ENCODE measurements at places on chromosomes 11 and 22.

DNA sequence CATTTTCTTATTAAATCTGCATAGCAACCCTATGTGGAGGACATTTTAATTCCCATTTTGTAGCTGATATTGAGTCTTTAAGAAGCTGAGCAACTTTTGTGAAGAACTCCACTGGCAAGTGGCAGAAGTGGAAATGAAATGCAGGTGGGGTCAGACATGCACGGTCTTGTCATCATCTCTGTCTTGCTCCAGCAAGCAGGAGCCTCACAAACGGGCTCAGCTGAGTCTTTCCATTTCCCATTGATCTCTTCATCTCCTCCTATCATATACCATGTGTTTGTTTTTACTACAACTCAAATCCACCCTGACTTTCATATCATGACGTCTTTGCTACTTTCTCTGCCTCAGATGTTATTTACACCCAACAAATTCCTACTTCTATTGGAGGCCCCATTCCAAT, 97.9 kb upstream of the TENM4 start:
- DNase-seq = no peak

DNA sequence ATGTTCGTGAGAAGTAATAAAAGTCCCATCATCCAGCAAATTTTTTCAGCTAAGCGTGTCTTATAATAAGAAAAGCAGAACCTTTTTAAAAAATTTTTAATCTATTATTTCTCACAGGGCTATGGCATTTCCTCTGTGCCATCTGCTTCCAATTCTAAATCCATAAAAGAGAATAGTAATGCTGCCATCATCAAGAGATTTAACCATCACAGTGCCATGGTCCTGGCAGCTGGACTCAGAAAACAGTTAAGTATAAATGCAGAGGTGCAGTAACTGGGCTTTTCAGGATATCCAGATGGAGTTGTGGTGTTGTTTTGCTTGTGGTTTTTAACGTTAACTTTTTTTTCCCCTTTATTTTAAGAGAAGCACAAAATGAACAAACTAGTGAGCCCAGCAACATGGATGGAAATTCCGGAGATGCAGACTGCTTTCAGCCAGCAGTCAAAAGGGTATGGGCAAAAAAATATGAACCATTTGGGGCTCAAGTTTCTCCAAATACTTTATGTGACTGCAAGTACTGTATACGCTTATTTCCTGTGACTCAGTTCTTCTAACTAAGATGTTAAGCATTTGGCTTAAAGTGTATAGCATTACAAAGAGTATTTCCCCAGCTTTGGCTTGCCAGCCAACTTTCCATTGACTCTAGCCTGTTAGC, 25.2 kb downstream of the GTF2H1 start:
- DNase-seq = no peak

GRCh38 chr11:93219440-93219839, 21.6 kb upstream of the SLC36A4 start:
- peak; percentile 22 for DNase-seq

GRCh38 chr11:27031754-27032153, 8.9 kb upstream of the BBOX1 start:
- no peak for DNase-seq

DNA sequence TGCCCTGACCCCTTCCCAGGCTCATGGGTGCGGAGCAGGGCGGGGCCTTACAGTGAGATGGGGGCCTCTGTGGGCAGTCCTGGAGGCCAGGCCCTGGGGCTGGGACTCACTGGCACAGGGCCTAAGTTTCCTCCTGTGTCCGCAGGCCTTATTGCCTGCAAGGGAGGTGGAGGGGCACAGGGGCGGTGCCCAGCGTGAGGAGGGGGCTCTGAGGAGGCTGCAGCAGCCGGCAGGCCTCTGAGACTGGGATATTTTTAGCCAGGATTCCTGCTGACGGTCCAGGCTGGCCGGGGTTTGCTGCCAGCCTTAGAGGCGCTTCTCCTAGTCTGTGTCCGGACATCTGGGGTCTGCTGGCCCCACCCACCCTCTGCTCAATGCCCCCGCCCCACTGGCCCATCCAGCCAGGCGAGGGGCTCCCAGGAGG, 5.7 kb upstream of the RTN4R start:
- no peak for DNase-seq

DNA sequence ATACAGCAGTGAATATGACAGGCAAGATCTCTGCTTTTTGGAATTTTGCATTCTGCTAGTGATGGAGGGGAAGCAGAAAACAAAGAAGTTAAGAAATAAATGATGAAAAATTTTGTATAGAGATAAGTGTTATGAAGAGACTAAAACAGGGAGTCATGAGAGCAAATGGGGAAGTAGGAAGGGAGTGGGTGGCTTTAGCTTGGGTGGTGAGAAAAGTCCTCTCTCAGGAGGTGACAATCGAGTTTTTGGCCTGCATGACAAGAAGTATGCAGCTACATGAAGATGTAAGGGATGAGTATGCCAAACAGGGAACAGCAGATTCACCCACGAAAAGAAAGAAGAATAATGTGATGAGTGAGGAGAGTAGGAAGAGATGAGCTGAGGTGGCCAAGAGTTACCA, 80.7 kb upstream of the MPPED2 start:
- DNase-seq = no peak

GRCh38 chr11:70913715-70914231, 338.6 kb downstream of the SHANK2 start:
- peak; percentile 97 for DNase-seq

DNA sequence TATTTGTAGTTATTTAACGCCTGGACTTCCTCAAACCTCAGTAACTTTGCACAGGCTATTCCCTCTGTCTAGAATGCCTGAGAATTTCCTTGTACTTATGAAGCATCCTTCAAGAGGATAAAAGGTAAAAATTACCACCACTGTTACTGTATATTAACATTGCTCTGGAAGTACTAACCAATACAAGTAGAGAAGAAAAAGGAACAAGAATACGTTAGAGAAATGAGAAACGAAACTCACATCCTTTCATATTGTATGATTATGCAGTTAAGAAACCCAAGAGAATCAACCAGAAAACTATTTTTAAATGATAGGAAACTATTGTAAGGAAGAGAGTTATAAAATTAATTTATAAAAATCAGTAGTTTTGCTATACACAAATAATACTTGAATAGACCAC, 48.2 kb upstream of the OR5P2 start:
- no peak for DNase-seq

GRCh38 chr22:36425977-36426523, 38.3 kb upstream of the MYH9 start:
- peak; percentile 60 for DNase-seq

DNA sequence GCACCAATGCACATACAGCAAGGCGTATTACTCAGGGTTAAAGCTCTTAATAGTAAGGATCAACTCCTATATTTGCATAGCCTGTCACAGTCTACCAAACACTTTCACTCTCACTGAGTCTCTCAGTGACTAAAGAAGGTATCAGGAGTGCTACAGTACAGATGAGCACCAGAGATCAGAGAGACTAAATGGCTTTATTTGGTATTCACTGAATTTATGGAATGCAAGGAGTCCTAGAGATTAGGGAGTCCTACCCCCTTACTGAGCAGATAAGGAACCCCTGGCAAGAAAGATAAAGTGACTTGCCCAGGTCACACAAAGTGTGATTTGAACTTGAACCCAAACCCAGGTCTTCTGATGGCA, 396.4 kb upstream of the CCDC90B start:
- no peak for DNase-seq

- DNase-seq = peak; percentile 27
Measured at GRCh38 chr11:1129611-1130160, 28.1 kb upstream of the MUC5AC start.

GRCh38 chr11:75667831-75668450, 897 bp downstream of the MAP6 start:
- peak; percentile 88 for DNase-seq

DNA sequence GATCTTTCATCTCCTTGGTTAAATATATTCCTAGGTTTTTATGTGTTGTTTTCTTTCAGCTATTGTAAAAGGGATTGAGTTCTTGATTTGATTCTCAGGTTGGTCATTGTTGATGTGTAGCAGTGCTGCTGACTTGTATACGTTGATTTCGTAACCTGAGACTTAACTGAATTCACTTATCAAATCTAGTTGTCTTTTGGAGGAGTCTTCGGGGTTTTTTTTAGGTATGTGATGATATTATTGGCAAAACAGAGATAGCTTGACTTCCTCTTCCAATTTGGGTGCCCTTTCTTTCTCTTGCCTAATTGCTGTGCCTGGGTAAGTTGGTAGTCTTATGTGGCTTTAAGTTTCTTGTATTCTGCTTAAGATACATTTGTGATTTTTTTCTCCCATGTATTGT, 52.8 kb downstream of the CBL start:
- no peak for DNase-seq

DNA sequence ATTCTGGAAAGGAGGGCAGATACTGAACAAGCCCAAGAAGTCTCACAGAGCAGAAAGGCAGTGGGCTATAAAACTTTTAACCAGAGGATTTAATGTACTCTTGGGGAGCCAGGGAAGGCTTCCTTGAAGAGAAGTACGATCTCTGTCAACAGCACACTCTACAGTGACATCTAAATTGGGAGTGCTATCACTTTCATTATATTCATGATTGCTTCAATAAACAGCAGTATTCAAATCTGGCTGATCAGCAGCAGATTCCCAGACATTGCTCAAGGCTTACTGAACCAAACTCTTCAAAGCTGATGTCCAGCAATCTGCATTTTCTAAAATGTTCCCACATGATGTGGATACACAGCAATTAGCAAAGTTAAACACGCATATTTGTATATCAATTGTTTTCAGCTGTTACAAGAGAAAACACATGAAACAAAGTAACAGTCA, 44.2 kb downstream of the SYTL2 start:
- no peak for DNase-seq

GRCh38 chr11:120123946-120124345, 14.0 kb downstream of the TRIM29 start:
- no peak for DNase-seq

DNA sequence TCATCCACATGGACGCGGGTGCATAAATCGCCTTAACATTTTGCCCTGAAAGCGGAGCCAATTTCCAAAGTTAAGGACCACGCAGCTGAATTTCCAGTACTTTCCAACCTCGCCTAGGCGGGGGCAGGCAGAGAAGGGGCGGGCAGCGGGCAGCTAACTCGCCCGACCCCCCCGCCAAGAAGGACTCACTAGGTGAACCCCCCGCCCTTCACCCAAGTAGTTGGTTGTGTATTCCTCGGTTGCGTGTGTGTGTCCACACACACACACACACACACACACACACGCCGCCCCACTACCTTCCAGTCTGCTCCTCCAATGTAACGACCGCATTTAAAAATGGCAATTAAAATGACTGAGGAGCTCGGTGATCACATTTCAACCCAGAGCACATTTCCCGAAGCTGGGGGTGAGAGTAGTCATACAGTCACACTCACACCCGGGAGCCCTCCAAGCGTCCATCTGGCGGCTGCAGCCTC, 1.4 kb downstream of the TENM4 start:
- no peak for DNase-seq

DNA sequence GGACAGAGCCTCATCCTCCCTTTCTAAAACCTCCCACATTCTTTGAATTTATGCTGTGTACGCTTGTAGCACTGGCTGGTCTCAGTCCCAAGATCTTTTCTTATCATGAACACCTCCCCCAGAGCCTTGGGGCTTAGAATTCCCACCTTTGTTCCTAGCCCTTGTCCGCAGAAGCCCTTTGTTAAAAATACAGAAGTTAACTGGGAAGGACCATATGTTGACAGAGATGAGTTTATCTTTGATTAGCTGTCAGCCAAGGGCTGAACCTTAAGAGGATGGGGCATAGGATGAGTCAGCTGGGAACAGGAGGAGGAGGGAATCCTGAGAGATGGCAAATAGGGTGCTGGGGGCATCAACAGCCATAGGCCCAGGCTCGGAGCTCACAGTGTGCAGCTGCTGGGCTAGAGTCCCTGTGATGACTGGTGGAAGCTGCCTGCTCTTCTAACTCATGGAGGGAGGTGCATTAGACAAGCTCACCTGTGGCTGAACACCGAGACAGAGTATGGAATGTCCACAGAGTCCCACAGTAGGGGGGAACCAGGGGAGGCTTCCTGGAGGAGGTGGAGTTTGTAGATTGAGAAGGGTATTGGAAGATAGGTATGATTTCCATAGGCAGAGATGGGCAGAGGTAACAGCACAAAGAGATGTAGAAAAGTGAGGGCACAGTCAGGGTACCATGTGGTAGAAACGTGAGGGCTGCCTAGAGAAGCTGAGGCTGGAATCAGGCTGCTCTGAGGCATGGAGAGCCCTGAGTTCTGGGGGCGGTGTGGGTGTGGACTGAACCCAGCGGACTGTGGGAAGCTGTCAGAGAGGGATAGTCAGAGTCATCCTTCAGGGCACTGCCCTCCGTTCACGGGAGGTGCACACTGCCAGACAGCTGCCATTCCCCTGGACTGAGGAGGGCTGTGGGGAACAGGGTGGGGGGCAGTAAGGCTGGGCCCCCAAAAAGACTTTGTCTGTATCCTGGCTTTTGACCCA, 9.9 kb downstream of the MICAL2 start:
- DNase-seq = peak; percentile 61

- DNase-seq = no peak
Measured at GRCh38 chr11:131888230-131888855, 517.9 kb downstream of the NTM start.

- DNase-seq = peak; percentile 60
Measured at GRCh38 chr11:45110562-45110961, 35.9 kb upstream of the PRDM11 start.

DNA sequence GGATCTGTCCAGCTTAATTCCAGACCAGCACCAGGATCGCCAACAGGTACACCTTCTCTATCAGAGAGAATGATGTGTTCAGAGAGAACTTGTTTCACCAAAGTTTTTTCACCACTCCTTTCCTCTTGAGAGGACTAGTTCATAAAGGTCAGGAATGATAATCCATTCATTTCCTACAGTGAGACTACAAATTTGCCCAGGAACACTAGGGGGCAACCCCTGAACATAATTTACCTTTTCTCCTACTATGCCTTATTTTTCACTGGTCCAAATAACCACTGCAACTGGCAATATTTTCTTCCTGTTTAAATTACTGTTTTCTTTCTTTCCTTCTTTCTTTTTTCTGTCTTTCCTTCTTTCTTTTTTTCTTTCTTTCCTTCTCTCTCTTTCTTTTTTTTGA, 22.5 kb downstream of the CAVIN3 start:
- peak; percentile 30 for DNase-seq

DNA sequence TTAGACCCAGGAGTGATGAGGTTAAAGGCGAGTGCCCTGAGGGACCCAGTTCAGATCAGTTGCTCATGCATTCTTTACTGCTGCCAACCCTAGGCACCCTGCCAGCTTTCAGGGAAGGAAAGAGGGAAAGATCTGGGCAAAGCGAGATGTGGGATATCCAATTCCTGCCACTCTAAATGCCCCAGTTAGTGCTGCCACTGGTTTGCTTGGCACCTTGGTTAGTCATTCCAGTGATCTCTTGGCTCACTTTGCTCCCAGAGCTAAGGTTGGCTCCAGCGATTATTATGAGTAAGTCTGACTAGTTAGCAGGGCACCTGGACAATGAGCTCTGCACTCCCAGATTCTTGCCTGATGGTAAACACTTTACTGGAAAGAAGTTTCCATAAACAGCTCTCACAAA, 85.0 kb downstream of the INSC start:
- DNase-seq = no peak

Data from NCI-H146 (cell line).